Lung (tissue), 17 donors: ENCODE measurements at places on chromosomes 1 and 21.

DNA sequence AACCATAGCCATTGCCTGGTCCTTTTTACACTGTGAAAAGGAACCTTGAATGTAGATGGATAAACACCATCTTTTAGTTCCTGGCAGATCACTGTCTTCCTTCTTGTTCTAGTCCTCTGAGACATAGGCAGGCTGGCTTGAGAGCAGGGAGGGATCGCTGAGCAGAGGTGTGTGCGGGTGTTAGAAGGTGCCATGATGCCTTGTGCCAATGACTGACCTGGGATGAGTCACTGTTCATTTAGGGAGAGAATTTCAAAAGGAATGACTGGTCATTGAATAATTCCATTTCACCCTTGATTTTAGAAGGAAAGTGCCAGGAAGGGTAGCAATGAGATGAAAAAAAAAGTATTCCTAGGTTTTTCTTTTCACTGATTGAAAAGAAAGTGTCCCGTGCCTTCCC lies 383.9 kb downstream of the KIF26B start:
- DNase-seq: no peak

DNA sequence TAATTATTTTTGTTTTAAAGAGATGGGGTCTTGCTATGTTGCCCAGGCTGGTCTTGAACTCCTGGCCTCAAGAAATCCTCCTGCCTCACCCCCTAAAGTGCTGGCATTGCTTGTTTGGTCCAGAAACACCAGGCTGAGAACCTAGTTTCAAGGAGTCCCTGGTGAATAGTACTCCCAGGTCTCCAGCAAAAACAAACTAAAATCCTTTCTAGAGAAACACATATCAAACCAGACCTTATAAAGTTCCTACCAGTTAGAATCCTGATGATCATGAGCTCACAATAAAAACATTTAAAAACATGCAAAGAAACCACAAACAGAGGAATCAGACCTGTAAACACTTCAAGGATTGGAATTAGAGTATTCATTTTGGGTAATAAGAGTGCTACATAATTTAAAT lies 34.4 kb upstream of the PADI1 start:
- no peak for DNase-seq

- no peak for DNase-seq
Observed at GRCh38 chr1:14875524-14876509, 277.3 kb downstream of the KAZN start.

- DNase-seq: no peak
Observed at GRCh38 chr1:236895665-236896387, 100.7 kb downstream of the MTR start.

- peak; percentile 81 for DNase-seq
Observed at GRCh38 chr1:25658791-25659431, 42.3 kb downstream of the MAN1C1 start.

DNA sequence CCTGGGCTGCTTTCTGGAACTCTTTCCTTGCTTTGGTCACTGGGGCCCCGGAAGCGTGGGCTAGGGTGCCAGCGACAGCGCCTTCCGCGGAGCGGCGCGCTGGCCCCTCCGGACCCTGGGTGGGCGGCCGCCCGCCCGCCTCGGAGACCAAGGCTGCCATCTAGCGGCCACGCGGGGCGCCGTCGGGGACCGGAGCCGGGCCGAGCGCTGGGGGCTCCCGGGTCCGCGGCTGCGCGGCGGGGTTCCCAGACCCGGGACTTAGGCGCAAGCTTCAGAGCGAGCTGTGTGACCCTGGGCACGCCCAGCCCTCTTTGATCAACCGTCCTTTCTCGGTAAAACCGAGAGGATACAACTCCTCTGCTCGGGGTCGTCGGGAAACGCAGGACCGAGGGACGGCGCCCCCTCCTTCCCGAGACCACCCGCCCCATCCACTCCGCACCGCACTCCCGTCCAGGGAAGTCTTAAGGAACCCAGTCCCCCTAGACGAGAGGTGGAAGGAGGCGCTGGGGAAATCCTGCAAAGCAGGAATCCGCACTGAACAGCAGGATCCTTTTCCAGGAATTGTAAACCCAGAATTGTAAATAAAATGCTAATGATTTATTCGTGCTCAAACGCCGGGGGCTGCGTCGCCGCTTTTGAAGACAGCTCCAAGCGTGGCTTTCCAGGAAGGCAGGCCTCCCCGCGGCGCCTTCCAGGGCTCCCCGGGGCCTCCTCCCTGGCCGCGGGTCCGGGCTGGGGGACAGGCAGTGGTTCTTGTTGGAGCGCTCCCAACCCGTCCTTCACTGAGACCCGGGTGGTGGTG lies 41.2 kb downstream of the RRAGC start:
- peak; percentile 58 for DNase-seq

- DNase-seq: no peak
Observed at GRCh38 chr1:153444078-153444477, 16.4 kb downstream of the S100A7 start.

DNA sequence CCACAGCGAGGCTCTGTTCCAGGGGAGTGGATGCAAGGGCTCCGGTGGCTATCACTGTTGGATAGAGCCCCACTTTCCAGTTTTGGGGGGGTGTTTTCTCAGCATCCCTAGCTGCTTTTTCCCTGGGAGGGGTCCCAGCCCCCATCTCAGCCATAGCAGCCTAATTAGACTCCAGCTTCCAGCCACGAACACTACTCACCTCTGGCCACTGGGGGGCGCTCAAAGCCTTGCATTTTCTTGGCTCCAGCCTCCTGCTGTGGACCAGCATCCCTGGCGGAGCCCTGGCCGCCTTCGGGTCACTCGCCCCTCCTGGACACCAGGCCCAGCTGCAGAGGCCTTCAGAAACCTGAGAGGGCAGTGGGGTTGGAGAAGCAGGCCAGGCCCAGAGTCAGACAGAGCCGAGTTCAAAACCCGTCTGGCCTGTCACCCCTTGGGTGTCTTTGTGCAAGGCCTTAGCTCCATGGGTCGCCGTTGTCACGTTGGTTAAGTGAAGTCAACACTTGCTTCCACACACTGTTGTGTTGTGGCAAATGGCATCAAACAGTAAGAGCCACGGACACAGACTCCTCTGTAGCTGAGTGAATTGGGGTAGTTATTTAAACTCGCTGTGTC lies 93.5 kb upstream of the ACTL8 start:
- DNase-seq: peak; percentile 51

GRCh38 chr1:100614570-100614969 lies 76.6 kb downstream of the GPR88 start:
- DNase-seq: no peak

DNA sequence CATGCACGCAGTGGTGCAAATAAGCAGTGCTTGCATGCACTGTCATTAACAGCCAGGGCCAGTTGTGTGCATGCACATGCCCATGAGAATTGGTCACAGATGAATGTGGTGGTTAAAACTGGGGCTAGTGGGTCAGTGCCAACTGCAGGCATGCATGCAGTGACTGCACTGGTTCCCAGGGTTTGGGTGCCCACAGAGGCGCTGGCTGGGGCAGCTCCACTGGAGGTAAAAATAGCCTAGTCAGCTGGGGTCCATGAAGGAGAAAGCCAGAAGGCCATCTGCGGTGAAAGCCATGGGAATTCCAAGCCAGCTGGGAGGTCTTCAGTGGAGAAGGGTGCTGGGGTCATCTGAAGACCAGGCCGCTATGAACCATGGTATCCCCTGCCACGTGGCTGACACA lies 70.2 kb downstream of the SLC5A9 start:
- no peak for DNase-seq

- DNase-seq: peak; percentile 2
Observed at GRCh38 chr1:156643049-156643777, 1.3 kb downstream of the BCAN start.

DNA sequence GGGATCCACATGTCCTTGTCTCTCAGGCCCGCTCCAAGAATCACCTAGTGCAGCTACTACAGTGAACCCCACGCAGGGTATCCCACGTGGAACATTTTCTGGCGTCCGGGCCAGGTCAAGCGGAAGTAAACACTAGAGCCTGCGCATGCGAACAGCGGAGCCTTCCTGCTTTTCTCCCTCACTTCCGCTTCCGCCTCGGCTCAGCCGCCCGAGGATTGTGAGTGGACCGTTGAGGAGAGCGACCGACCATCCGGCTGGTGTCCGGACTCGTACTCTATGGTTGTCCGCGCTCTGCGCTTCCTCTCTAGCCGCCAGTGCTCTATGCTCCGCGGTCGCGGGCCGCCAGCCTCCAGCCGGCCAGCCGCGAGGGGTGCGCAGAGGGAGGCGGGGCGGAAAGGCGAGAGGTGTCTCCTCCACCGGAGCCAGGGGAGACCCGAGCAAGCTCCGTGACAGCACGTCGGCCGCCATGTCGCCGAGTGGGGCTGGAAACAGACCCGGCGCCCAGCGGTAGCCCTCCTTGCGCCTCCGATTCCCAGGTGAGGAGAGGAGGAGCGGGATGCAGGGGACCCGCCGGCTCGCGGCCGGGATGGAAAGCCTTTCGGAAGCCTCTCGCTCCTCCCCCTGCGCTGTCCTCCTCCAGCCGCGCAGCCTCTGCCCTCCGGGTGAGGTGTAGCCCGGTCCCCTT lies at the start of the genes CNST and TFB2M:
TSS of gene CNST (plus strand) at position 329 of the 685 bp plus-strand sequence. CDS start 25,107 bp downstream, outside the sequence.
TSS of gene TFB2M (minus strand) at position 134 of the 685 bp plus-strand sequence. CDS start at position 11, 123 bp downstream.
- DNase-seq: peak; percentile 100

DNA sequence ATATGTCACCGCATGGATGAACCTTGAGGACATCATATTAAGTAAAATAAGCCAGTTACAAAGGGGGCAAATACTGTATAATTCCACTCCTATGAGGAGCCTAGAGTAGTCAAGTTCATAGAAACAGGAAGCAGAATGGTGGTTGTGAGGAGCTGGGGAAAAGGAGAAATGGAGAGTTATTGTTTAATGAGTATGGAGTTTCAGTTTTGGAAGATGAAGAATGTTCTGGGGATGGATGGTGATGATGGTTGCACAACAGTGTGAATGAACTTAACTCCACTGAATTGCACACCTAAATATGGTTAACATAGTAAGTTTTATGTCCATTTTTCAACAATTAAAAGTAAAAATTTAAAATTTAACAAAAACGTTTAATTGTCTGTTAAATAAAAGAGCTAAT lies 220.9 kb upstream of the JUN start:
- no peak for DNase-seq

DNA sequence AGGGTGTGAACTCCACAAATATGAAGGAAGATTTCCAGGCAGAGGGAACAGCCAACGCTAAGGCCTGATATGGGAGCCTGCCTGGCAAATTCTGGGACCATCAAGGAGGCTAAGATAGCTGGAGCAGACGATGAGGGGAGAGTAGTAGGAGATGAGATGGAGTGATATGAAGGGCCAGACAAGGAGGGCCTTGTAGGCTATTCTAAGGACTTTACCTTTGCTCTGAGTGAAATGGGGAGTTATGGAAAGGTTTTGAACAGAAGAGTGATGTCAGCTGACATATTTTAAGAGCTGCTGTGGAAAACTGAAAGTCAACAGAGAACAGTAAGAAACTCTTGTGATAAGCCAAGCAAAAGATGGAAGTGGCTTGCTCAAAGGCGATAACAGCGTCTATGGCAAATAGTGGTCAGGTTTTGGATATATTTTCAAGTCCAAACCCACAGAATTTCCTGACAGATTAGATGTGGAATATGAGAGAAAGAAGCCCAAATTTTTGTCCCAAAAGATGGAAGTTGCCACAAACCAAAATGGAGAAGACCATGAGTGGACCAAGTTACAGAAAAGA lies 2.1 kb upstream of the TP53BP2 start:
- no peak for DNase-seq

DNA sequence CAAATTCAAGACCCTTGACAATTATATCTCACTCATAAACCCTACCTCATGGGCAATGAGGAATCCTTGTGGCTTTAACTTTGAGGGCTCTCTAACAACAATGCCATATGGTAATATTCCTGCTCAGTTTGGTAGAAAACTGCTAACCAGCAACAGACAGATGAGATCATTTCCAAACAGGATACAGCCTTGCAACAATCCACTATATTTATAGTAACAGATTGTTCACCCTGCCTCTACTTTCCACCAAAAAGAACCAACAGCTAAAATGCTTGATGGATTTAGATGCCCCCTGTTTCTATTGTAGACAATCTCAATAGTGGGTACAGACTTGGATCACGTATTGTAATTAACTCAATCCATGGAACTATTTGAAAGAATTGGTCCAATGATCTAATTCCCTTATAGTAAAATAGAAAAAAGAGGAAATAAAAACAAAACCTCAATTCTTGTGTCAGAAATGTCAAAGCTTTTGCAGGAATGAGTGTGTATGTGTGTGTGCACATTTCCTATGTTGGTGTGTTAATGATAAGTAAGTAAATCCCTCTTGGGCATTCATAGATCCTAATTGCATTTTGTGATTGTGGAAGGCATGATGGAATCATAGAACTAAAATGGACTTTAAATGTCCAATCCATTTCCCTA lies 100.0 kb upstream of the EDEM3 start:
- DNase-seq: peak; percentile 17

- DNase-seq: no peak
Observed at GRCh38 chr1:29860056-29860455, 623.7 kb downstream of the PTPRU start.
